Cardiac muscle cell (in vitro differentiated cells and primary cell): ENCODE measurements at places on chromosomes 11 and 22. TPM values are rescaled to one million over a fixed set of nuclear protein-coding genes. Genes with fewer than 3 reads are reported as not detected.

The GPHA2 gene
- 0.60 TPM in 1 of 2 replicates, not detected in the other for polyA plus RNA-seq

The CRYAB gene
- polyA plus RNA-seq = 31.3 and 91.8 TPM in 2 replicates

The CRYBB3 gene
- polyA plus RNA-seq = 0.21 and 0.55 TPM in 2 replicates

The KRTAP5-1 gene
- polyA plus RNA-seq = not detected in 2 replicates

The CARD10 gene
- polyA plus RNA-seq = 2.1 and 3.9 TPM in 2 replicates

The TUBA8 gene
- polyA plus RNA-seq = 0.87 and 1.4 TPM in 2 replicates

The OR51E2 gene
- polyA plus RNA-seq = not detected in 2 replicates

The PLAAT2 gene
- polyA plus RNA-seq = not detected in 2 replicates

The ROBO4 gene
- 0.21 and 0.46 TPM in 2 replicates for polyA plus RNA-seq

The MMP7 gene
- polyA plus RNA-seq = not detected in 2 replicates

The MUC5AC gene
- not detected in 2 replicates for polyA plus RNA-seq

The RFPL1 gene
- polyA plus RNA-seq = 0.32 TPM in 1 of 2 replicates, not detected in the other

The CARNS1 gene
- polyA plus RNA-seq = 2.1 and 4.8 TPM in 2 replicates

The MN1 gene
- polyA plus RNA-seq = 7.8 and 15.7 TPM in 2 replicates

The DNAJB7 gene
- polyA plus RNA-seq = 0.39 and 0.93 TPM in 2 replicates
